CD8-positive, alpha-beta memory T cell (primary cell): ENCODE measurements at places on chromosomes 3 and 15. TPM values are rescaled to one million over a fixed set of nuclear protein-coding genes. Genes with fewer than 3 reads are reported as not detected.

DNA sequence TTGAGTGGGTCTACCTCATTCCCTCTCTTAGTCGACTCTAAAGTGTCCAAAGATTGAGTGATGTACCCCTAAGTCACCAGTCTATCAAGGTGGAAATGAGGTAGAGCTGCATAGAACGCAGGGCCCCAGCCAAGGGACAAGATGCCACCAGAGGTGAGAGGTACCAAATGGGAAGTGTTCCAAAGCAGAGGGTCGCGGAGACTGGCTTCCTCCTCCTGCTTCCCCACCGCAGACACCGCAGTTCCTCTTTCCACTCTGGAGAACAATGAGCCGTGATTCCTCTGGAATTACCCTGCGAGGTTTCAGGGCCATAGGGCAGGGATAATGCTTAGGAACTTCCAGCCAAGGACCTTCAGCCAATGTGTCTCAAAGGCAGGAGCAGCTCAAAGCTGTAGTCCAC is 55.8 kb downstream of the DAPK2 start:
- H3K27me3 ChIP-seq, result no peaks in the 10 kb centered on the region
- H3K27ac ChIP-seq, result no peak overlapping the region
- no peaks in the 10 kb centered on the region for H3K4me1 ChIP-seq
- H3K36me3 ChIP-seq, result no peaks in the 10 kb centered on the region

GRCh38 chr3:169228522-169228921 is 435.0 kb downstream of the MECOM start:
- H3K27ac ChIP-seq, result no peak overlapping the region
- no peaks in the 10 kb centered on the region for H3K27me3 ChIP-seq
- H3K36me3 ChIP-seq, result no peaks in the 10 kb centered on the region
- no peak overlapping the region for H3K4me3 ChIP-seq

DNA sequence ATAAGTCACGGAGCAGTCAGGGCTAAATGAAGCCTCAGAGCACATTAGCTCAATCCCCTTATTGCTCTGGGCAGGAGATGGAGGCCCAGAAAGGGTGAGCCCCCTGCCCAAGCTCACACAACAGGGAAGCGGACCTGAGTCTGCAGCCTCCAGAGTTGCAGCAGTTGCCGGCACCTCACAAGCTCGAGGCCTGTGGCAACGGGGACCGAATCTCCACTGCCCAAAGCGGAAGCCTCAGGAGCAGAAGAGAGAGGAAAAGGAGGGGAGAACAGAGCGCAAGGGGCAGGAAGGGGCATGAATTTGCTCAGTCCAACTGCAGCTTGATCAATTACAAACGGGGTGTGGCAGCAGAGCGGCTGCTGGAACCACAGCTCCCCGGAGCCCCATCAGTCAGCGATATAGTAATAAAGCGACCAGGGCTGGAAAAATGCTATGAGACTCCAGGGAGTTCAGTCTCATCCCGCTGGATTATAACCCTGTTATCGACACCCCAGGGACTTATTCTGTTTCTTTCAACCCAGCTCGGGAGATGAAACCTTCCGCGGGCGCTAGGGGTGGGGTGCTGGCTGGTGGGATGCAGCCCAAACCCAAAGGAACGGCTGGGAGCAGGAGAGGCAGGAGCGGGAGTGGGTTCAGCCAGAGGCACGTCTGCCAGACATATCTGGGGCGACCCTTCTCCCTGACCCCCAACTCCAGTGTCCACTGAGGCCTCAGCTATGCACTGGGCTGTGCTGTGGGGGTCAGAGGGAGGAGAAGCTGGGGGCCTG is 219.7 kb upstream of the LINGO1 start:
- no peak for DNase-seq
- H3K4me1 ChIP-seq, result no peaks in the 10 kb centered on the region
- H3K27ac ChIP-seq, result no peak overlapping the region
- no peak overlapping the region for H3K4me3 ChIP-seq
- no peaks in the 10 kb centered on the region for H3K36me3 ChIP-seq

DNA sequence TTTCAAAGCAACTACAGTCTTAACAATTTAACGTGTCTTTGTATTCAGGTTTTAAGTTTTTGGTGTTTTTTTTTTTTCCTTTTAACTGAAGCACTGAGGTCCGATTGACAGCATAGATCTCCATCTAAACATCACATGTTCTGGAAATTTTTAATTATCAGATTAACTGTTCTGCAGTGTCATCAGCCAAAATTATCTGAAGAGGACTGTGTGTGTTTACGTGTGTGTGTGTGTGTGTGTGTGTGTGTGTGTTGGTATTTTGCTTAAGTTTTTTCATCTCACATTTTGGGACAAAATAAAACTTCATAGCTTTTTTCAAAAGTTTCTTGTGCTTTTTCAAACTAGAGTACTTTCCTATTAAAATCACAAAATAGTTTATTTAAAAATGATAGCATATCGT is 1.8 kb downstream of the PIK3CA start:
- peaks cover 29% of the 10 kb centered on the region for H3K4me1 ChIP-seq
- no peaks in the 10 kb centered on the region for H3K27me3 ChIP-seq
- peak overlapping the region; percentile 93 for H3K27ac ChIP-seq
- H3K36me3 ChIP-seq, result no peaks in the 10 kb centered on the region
- H3K4me3 ChIP-seq, result peak overlapping the region; percentile 83

DNA sequence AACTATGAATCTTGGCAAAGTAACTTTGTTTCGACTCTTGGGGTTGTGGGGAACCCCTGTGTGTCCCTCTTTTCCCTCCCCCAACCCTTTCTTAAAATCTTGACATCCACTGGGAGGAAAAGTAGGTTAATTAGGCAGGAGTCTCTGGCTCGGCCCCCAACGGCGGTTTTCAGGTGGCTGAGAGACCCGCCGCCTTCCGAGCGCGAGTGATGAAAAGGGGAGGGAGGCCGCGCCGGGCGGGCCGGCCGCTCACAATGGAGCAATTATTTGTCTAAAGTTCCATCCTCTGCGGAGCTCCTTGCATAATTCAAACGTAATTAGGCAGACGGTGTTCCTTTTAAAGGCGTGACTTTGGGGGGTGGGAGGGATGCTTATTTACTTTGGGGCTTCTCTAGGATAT is 51.7 kb downstream of the ZIC4 start:
- peaks cover 12% of the 10 kb centered on the region for H3K27me3 ChIP-seq
- no peaks in the 10 kb centered on the region for H3K36me3 ChIP-seq
- H3K4me1 ChIP-seq, result no peaks in the 10 kb centered on the region

- H3K27me3 ChIP-seq, result no peaks in the 10 kb centered on the region
- no peak for DNase-seq
These were observed 14.8 kb upstream of the UBE2Q2 start for GRCh38 chr15:75828429-75828828.

- H3K27ac ChIP-seq, result no peak overlapping the region
- no peak overlapping the region for H3K4me3 ChIP-seq
- H3K36me3 ChIP-seq, result no peaks in the 10 kb centered on the region
- no peaks in the 10 kb centered on the region for H3K4me1 ChIP-seq
These were observed 21.2 kb downstream of the CADM2 start for GRCh38 chr3:84980011-84980410.

Gene LDHAL6B
- not detected for total RNA-seq

Gene LRCH3
- 56.3 TPM for total RNA-seq

Gene ITGB5
- 3.3 TPM for total RNA-seq

Gene MYO1E
- total RNA-seq, result 15.3 TPM

Gene SKOR1
- 0.15 TPM for total RNA-seq

Gene C3orf85
- total RNA-seq, result not detected

Gene SLC15A2
- total RNA-seq, result 0.91 TPM

Gene CCR3
- total RNA-seq, result not detected

Gene COLQ
- total RNA-seq, result 1.1 TPM
